ENCODE measurements at places on chromosomes 12 and 14.

DNA sequence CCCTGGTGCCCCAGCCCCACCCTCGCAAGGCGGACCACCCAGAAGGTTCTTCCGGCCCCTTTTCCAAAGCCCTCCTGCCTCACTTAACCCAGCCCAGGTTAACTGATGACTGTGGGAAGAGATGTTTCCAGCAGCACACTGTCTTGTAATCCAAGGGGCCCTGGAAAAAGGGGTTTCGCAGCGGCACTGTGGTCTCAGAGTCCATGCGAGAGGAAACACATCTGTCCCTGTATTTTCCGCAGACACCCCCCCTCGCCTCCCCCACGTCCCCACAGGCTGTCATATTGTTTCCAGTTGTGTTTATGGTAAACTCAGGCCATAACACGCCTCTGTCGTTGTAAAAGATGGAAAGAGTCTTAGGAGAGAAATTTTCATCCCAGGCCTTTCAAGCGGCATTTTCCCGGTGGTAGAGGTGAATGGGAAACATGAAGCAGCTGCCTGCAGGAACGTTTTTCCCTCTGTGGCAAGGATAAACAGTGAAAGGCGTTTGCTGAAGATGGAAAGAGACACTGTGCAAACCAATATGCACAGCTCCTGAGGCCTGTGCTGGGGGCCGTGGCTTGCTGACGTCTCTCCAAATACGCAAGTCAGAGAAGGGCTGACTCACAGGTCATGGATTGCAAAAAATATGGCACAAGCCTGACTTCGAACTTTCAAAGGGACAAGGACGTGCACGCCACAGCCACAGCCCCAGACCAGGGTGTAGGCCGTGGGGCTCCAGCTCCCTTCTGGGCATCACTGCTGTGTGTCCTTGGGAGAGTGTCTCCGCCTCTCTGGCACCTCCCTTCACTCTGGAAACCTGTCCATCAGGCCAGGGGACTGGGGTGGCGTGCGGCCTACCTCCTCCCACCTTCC, 22.5 kb upstream of the FZD10 start:
- DNase-seq, result no peak

- no peak for DNase-seq
Measured at GRCh38 chr12:125458552-125459268, 393.5 kb downstream of the AACS start.

GRCh38 chr14:69873877-69874780, 5.1 kb upstream of the SMOC1 start:
- DNase-seq, result no peak

GRCh38 chr12:1594261-1595025, at the start of gene FBXL14:
FBXL14 (minus strand) TSS chr12:1594581; CDS start chr12:1594066, 515 bp downstream.
- DNase-seq, result peak; percentile 67

DNA sequence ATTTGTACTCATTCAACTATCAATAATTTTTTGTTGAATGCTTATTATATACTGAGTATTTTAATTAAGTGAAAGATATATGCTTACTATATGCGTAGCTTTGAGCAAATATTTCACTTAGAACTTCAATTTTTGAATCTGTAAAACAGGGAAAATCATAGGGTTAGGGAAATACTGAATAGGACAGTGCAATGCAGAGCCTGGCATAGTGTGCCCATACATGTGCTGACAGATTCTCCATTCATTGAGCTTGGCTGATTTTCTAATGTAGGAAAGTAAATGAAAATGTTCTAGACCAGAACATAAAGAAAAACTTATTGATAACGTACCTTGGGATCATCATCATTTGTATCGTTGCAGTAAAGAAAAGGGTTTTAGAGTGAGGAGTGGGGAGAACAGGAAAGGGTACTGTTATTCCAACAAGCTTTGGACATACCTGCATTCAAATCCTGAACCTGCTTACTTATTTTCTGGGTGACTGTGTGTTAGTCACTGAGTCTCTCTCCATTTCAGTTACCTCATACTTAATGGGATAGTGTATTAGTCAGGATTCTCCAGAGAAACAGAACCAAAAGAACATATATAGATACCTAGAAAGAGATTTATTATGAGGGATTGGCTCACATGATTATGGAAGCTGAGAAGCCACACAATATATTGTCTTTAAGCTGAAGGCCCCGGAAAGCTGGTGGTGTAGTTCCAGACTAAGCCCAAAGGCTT, 436.4 kb downstream of the ADAMTS20 start:
- DNase-seq, result no peak

DNA sequence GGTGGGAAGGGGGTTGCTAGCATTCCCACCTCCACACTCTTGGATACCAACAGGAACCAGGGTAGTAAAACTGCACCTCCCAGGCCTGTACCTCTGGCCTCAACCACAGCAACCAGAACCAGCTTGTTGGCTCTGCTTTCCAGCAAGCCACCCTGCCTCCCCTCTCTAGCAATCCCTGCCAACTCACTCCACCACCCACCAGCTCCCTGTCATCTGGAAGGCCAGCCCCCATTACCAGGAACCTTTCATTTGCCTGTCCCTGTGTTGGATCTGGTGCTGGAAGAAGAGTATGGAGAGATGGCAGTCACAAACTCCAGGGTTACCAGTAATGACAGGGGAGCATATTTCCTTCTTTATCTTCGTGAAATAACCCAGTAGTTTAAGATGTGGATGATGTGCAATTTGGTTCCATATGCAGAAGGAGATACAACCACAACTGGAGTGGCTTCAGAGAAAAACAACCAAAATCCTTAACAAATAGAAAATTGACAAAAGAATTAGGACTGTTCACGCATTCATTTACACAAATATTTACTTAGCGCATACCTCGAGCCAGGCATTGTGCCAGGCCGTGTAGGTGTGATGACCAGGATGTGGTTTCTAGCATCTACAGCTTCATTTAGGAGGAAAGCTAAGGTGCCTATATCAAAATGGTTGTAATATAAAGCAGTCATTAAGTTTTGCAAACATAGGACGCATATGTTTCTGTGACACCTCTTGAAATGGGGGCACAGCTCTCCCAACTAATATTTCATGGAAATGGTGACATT, 3.4 kb downstream of the B4GALNT3 start:
- peak; percentile 46 for DNase-seq

GRCh38 chr14:101997429-101998336, 33.3 kb downstream of the DYNC1H1 start:
- DNase-seq, result no peak

DNA sequence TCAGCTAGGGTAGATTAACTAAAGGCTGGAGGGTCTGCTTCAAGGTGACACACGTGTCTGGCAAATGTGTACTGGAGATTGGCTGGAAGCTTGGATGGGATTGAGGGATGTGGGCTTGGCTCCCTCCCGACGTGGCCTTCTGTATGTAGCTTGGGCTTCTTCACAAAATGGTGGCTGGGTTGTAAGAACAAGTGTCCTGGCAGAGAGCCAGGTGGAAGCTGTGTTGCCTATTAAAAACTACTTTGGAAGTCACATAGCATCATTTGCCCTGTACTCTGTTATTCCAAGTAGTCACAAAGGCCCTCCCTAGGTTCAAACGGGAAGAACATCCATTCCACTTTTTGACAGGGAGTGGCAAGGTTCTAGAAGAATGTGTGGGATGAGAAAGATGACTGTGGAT, 174.1 kb upstream of the PRICKLE1 start:
- DNase-seq, result no peak

- DNase-seq, result peak; percentile 33
Measured at GRCh38 chr12:75979181-75979580, 52.4 kb downstream of the PHLDA1 start.

All from RWPE1 (cell line).